ENCODE measurements at places on chromosomes 7 and 10.

DNA sequence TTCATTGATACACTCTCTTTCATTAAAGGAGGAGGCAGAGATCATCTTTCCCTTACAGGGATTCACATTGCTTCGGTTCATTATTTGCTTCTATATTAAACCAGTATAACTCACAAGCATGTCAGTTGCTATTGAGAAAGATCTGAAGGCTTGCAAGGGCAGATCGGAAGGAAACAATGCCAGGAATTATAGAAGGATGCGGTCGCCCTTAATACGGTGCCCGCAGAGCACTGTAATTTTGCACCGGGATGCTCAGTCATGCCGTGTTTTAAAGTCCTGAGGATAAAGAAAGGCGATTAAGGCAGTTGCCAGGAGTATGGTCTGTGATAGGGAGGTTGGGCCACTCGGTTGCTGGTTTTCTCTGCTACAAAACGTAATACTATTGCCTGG lies 350.0 kb upstream of the GALNT17 start:
- no peak for DNase-seq

GRCh38 chr7:110534241-110534931 lies 556.5 kb upstream of the LRRN3 start:
- DNase-seq = no peak

DNA sequence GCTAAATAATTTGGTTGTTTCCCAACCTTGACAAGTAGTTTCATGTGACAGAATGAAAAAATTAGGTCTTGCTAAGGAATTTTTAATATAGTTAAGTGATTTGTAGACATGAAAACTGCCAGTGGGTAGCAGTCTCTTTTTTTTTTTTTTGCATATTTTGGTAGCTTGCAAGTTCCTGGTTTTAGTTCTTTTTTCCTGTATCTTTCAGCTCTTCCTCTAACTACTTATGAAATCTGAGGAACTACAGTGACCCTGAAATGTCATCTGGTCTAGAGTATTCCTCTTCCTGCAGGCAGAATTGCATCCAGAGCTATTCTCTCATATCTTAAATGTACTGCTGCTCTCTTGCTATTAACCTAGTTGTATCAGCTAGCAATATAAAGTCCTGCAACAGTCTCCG lies 160.4 kb downstream of the HDAC9 start:
- no peak for DNase-seq

- DNase-seq = no peak
These were observed 4.8 kb upstream of the MTPAP start for GRCh38 chr10:30353851-30354250.

- no peak for DNase-seq
These were observed 26.1 kb upstream of the BHLHA15 start for GRCh38 chr7:98185101-98185500.

DNA sequence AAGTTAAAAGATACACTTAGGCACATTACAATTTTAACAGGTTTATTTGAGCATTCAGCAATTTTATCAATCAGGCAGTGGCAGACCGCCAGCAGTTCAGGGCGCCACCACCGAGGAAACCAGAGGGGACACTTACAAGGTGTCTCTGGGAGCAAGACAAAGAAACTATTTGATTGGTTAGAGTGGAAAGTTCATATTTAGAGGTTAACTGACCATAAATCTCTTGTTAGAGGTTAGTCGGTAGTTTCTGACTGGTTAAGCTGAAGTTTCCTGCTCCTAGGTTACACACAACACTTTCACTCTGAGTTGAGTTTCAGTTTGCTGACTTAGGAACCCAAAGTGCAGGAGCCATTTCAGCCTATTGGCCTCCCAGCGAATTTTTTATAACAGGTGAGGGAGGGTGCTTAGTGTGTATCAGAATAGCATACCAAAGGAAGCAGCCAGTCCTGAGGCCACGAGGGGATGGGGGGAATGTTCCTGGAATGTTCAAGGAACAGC lies 10.8 kb upstream of the PVRIG start:
- DNase-seq = peak; percentile 69

DNA sequence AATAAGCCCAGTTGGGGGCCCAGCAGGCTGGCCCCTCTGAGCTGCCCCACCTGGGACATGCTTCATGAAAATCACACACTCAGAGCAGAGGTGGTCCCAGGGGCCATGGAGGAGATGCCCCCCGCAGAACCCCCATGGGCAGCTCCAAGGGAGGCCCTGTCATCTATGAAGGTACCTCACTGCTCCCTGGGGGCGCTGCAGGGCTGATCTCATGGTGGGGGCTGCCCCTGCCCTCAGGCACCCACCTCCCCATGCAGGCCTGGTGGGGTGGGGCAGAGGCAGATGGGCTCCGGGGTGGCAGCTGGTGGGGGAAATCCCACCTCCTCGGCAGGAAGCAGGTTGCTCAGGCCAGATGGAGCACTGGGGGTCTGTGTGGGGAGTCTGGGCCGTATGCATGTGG lies 60.5 kb downstream of the YKT6 start:
- no peak for DNase-seq

DNA sequence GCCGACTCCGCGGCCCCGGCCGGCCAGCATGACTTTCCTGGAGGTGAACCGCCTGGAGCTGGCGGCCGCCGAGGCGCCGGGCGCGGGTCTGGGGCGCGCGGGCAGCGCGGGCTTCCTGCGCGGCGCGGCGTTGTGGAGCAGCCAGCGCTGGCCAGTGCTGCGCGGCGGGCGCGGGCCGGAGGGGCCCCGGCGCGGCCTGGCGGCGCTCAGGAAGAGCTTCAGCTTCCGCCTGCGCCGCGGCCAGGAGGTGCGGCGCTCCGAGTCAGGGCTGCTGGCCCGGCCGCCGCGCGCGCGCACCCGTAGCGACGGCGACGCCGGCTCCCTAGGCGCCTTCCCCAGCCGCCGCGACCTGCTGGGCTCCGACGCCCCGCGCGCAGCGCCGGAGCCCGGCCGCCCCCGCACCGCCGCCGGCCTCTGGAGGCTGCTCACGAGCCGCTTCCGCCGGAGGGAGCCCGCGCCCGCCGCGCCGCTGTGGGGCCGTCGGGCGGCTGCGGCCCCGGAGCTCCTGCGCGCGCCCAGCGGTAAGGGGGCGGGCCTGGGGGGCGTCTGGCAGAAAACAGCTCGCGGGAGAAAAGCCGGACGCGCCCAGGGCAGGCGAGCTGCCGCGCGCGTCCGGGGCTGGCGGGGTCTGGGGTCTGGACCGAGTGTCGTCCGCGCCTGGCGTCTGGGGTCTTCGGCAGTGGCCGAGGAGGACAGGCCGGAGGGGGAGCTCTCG lies 29.0 kb downstream of the AGAP3 start:
- peak; percentile 39 for DNase-seq

GRCh38 chr10:125824736-125825135 lies 1.4 kb downstream of the BCCIP start:
- no peak for DNase-seq

GRCh38 chr7:582931-583330 lies 63.3 kb upstream of the PDGFA start:
- no peak for DNase-seq

DNA sequence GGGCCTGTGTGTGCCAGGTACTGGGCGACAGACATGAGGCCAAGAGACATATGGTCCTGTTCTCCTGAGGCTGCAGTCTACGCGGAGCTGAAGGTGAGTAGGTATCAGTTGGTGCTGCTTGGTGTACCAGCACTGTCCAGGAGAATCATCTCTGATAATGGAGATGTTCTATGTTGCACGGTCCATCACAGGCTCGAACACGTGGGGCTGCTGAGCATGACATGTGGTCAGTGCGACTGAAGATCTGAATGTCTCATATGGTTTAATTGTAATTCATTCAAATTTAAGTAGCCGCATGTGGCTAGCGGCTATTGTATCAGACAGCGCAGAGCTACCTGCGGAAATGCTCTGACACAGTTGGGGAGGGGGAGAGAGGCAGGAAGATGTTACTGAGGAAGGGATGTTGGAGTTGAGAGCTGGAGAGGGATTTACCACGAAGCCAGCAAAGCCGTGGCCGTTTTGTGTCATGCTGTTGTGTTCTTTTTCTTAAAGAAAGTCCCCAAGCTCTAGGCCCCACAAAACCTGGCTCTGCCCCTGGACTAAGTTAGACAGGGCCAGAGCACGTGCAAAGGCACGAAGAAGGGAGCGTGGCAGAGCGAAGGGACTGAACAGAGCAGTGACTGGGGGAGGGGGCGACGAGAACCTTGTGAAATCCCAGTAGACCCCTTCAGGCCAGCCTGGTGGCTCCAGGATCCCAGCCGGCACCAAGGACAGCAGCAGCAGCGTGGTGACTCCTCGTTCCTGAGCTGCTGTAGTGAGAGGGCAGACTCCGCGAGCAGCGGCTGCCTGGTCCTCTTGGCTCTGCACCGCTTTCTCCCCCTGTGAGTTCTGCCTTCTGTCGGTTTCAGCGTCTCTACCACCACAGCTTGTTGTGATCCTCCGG lies 20.0 kb downstream of the SMKR1 start:
- no peak for DNase-seq

DNA sequence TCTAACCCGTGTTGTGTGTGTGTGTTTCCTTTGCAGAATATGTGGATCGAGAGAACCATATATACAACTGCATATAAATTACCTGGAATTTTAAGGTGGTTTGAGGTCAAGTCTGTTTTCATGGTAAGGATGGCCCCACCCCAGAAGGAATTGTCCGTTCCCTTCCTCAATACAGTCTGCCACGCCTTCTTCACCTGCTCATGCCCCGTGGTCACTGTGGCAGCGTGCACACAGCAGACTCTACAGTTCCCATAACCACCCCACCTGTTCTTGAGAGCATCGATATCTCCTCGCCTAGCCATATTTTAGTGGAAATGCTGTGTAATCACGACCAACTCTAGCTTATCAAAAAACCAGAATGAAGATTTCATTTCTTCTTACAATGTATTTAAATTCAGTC lies 134.0 kb upstream of the NPS start:
- DNase-seq = no peak

- no peak for DNase-seq
These were observed 1.7 kb downstream of the ZFYVE27 start for GRCh38 chr10:97738616-97739015.

GRCh38 chr10:48442809-48443177 lies 136.3 kb downstream of the MAPK8 start:
- DNase-seq = no peak

DNA sequence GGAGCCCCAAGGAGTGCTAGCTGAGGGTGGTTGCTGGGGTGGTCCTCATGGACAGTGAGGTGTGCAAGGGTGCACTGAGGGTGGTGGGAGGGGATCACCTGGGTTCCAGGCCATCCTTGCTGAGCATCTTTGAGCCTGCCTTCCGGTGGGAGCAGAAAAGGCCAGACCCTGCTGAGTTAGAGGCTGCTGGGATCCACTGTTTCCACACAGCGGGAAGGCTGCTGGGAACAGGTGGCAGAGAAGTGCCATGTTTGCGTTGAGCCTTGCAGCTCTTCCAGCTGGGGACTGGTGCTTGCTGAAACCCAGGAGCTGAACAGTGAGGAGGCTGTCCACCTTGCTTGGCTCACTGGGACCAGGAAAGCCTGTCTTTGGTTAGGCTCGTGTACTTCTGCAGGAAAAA lies 34.9 kb downstream of the PRF1 start:
- peak; percentile 18 for DNase-seq
